ENCODE measurements at places on chromosomes 6 and 20. TPM values are rescaled to one million over a fixed set of nuclear protein-coding genes. Genes with fewer than 3 reads are reported as not detected.

The LAMP5 gene
- total RNA-seq = not detected

The LHFPL5 gene
- total RNA-seq = not detected

The TRIM15 gene
- total RNA-seq = not detected

The PROKR2 gene
- total RNA-seq = not detected

The ACSS1 gene
- total RNA-seq = 2.3 TPM

The GABBR1 gene
- total RNA-seq = 7.0 TPM

The NTSR1 gene
- 10.6 TPM for total RNA-seq

The SLC29A1 gene
- total RNA-seq = 60.4 TPM

The MRAP2 gene
- total RNA-seq = 0.07 TPM

The MSH5 gene
- 23.0 TPM for total RNA-seq

DNA sequence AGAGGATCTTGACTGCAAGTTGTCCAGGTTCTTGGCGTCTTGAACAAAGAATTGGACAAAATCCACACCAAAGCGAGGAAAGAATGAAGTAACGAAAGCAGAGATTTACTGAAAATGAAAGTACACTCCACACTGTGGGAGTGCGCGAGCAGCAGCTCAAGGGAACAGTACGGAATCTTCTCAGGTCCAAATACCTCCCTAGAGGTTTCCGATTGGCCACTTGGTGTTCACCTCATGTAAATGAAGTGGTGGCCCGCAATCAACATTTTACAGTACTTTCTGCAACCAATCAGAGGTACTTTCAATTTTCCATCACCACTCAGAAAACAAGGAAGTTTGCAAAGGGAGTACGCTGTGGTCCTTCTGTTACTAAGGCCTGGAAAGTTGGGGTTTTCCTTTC, 122.4 kb downstream of the PTPRK start:
- DNase-seq = no peak

GRCh38 chr6:22784601-22785410, 215.4 kb downstream of the HDGFL1 start:
- DNase-seq = no peak

DNA sequence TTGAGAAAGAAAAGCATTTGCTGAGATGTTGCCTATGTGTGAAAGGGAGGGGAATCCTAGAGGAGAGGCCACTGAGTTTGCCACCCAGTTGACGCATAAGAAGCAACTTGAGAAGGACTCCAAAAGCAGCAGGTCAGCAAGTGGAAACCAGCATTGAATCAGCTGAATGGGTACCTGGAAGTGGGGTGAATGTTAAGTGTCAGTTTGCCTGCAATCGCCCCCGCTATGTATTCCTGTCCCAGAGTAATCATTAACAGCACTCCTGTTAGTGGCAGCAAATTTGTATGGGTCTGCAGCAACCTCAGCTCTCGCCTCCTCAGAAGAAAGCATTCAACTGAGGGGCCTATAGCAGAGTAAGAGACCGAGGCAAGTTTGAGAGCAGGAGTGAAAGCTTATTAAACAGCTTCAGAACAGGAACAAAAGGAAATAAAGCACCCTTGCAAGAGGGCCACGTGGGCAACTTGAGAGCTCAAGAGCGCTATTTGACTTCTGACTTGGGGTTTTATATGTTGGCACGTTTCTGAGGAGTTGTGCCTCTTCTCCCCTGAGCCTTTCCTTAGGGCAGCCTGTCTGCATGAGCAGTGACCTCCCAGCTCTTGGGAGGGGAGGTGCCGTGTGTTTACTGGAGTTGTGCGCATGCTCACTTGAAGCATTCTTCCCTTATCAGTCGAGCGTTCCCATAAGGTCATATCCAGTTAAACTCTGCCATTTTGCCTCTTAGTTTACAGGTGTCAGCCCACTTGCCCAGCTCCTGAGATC, 122.6 kb upstream of the PHACTR1 start:
- DNase-seq = no peak

DNA sequence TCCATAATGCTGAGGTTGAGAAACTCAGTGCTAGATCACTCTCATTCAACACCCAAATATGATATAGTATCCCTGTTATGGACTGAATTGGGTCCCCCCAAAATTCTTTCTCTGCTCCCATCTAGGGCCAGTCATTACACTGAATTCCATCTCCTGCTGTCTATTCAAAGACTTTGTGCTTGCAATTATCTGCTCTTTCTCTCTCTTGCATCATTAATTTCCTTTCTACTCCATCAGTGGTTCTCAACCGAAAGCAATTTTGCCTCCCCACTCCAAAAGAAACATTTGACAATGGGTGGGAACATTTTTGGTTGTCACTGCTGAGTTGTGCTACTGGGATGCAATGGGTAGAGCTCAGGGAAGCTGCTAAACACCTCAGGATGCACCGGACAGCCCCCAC, 271.5 kb upstream of the CDYL start:
- no peak for DNase-seq

DNA sequence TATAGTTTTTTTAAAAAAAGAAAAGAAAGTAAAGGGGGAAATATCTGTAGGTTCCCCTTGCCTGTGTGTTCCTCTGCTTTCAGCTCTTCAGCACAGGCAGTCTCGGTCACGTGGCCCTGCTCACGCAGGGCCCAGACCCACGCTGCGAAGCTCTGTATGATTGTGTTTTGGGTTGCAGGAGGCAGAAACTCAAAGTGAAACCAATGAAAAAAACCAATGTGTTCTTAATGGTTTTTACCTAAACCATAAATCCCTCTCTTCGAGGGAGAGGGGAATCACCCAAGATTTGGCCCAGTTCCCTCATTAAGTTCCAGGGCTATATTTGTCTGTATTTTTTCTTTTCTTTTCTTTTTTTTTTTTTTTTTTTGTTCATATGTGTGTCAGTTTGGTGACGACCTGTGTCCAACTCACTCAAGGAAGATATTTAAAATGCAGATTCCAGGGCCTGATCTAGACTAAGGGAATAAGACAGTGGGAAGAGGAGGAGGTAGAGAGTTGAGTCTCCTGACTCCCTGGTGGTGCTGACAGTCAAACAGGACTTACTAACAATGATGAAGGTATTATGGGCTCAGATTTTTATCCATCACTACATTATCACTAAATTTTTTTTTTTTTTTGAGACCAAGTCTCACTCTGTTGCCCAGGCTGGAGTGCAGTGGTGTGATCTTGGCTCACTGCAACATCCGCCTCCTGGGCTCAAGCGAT, 33.8 kb upstream of the RREB1 start:
- DNase-seq = no peak

DNA sequence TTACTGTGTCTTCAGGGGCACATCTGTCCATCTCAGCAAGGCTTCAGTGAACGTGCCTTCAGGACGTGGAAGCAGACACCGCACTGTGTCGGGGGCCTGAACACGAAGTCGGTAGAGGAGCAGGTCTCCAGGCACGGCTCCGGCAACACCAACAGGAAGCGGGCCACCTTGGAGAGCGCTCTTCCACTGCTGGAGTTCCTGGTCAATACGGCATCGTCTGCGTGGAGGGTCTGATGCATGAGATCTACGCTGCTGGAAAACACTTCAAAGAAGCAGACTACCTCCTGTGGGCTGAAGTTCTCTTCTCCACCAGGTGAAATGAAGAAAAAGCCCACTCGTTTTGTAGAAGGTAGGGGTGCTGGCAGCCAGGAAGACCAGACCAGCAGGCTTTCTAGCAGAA, 69.3 kb upstream of the SLCO4A1 start:
- DNase-seq = no peak

DNA sequence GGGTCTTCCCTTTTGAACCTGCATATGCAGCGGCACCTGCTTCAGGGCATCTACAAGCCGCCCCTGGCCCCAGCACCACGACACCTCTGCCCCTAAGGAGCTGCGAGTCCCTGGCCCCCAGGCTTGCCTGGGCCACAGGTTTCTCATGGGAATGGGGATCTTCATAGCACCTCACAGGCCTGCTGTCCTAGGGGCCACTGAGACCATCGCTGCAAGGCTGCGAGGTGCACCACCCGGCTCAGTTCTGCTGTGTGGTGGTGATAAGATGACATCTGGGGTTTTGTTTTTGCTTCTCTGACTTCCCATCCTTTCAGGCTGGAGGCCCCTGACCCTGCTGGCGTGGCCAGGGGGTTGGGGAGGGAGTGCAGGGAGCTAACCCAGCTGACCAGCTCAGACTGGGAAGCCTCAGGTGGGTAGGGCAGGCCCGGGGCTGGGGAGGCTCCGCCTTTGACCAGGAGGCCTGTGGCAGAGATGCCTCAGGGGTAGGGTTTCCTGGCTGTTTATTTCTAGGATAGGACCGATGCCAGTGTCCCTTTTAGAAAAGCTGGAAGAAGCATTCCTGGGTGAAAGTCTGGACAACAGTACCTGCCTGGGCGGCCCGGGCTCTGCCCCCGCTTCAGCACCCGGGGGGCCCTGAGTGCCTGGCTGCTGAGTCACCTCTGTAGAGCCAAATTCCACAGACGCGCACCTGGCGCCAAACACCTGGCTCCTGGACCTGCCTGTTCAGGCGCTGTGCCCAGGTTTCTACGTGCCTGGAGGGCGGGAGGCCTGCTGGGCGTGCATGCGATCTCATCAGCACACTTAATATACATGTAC, 264.7 kb downstream of the DLL1 start:
- DNase-seq = peak; percentile 90

GRCh38 chr6:116008470-116009243, 52.0 kb downstream of the FRK start:
- peak; percentile 41 for DNase-seq

DNA sequence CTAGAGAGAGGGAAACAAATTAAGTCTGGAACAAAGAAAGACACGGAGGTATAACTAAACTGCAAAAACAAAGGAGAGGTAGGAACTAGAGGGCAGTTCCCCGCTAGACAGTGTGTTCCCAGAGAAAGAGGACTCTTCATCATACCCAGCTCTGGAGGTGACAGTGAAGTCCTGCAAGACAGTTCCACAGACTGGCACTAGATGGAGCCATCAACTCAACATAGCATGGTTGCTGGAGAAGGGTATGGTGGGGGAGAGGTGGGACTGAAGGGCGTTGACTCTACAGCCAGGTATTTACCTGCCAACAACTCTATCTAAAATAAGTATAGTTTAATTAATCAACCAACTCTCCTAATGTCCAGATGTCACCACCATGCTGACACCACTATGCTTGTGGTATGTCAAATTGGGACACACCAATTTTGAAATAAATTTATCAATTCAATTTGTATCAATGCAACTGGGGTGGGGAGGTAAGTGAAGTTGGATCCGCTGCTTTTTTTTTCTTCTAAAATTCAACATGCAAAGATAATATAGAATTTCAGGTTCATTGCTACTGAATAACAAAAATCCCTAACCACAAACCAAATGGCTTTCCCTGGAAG, 9.7 kb downstream of the BACH2 start:
- DNase-seq = peak; percentile 72

DNA sequence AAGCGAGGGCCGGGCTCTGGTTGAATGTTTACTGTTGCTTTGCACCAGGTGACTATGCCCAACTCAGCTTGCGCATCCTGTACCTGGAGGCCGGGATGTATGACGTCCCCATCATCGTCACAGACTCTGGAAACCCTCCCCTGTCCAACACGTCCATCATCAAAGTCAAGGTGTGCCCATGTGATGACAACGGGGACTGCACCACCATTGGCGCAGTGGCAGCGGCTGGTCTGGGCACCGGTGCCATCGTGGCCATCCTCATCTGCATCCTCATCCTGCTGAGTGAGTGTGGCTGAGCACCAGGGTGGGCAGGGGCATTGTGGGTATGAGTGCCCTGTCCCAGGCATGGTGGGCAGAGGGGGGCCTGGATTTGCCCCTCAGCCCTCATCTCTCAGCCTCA, 136.1 kb downstream of the TAF4 start:
- DNase-seq = no peak

- no peak for DNase-seq
These were observed 64.1 kb downstream of the CLIC5 start for GRCh38 chr6:45951321-45952167.

GRCh38 chr6:109062767-109063352, 31.8 kb downstream of the SESN1 start:
- no peak for DNase-seq

DNA sequence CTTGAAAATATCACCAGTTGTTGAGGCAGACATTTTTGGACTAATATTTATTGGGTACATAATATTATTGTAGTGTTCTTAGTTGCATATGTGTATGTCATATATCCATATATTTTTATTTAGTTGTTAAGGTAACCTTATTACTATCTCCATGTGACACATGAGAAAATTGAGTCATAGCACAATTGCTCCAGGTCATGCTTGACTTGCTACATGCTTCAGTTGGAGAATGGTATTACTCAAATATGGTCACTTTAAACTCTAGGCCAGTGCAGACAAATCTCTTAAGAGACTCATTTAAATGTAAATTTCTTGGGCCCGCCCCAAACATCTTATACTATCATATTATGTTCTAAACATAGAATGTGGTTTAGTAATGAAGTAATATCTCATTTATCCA, 246.1 kb downstream of the RIMS1 start:
- peak; percentile 16 for DNase-seq

DNA sequence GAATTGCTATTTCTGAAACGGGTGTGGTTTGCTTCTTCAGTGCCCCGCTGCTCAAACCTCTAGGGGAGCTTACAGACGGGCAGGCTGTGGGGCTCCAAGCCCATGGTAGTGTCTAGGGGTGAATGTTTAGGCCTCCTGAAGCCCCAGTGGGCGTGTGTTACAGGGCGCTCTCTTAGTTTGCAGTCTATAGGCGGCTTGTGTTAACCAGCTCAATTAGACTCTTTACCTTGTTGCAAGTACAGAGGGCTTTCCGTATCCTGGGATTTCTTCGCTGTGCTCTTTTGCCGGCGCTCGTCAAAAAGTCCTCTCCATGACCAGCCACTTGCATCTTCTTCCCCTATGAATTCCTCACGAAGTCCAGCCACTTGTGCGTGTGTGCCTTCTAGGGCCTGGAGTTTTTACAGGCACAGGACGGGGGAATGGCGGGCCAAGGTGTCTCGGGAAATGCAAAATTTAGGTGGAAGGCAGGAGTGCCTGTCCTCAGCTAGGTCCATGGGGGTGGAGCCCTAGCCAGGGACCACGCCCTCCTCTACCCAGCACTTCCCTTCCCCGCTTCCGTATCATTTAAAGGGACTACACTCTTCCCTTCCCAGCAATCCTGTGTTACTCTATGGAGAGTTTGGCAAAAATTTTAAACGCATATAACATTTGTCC, 94.5 kb downstream of the HTR1B start:
- no peak for DNase-seq

GRCh38 chr6:133837801-133838349, 51.0 kb upstream of the TCF21 start:
- DNase-seq = peak; percentile 77

DNA sequence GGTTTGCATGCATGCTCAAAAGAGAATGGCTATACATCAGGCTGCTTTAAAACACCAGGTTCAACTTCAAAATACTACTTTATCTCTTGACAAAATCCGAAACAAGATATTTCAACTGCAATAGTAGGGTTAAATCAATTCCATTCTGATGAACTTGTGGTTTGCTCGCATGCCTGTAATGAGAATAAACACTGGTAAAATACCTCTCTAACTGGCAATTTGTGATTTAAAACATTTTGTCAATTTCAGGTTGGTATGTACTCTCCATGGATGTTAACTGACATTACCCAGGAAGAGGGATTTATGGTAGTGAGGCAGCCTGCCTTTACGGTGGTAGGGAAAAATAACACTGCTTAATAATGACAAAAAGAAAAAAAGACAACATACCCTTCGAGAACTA, 74.4 kb downstream of the MBOAT1 start:
- DNase-seq = no peak

GRCh38 chr6:145669627-145670034, 65.7 kb downstream of the EPM2A start:
- DNase-seq = peak; percentile 70
